ENCODE measurements at places on chromosomes 1 and 21.
A peak's percentile ranks its signal among the peaks of the same experiment; 100 is the strongest.

- DNase-seq = no peak
These were observed 12.6 kb downstream of the RHBDL2 start for GRCh38 chr1:38929054-38929453.

DNA sequence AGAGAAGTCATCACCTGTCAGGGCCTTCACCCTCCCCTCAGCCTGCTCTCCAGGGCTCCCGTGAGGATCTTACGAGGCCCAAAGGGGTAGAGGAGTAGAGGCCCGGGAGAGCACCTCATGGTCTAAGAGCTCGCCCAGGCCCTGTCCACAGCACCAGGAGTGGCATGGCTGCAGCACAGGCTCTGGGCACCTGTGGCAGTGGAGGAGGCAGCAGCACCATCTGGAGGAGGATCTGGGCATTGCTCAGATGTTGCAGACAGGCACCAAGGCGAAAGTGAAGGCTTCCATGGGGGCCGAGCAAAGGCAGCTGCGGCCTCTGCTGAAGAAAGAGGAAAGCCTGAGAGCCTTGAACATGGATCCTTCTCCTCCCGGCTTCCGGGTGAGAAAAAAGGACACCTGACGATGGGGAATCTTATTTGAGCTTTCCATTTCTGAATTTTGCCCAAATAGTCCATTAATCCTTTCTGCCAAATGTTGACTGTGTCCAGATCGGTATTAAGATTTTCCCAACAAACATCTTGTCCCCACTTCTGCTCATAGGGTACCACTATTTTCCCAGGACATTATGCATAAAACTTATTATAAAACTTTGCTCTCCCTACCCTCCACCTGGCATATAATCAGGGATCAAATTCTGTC lies 604.7 kb downstream of the PTPRC start:
- DNase-seq = peak; percentile 64

DNA sequence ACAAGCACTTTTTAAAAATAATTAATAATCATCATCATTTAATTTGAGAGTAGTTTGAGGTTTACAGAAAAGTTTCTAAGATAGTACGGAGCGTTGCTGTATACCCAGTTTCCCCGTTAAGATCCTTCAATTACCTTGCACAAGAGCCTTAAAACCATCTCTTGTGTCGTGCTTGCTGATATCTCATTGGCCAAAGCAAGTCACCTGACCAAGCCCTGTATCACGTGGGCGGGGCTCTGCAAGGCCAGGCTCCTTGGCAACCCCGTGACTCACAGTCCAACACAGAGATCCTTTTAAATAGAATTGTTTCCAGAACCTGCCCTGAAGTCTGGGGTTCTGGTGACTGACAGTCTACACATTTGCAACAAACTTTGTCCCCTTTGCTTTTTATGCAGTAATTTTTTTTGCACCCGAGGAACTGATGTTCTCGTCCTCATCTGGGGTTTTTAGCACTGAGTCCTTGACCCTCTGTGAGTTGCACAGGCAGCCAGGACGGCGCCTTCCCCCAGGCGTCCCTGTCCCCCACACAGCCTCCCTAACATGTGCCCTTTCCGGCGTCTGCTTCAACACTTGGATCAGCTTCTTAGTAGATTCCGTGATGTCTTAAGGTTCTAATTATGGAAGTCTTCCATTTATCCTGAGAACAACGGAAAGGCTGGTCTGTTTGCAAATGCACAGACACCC lies 183.3 kb upstream of the TMEM51 start:
- no peak for DNase-seq

DNA sequence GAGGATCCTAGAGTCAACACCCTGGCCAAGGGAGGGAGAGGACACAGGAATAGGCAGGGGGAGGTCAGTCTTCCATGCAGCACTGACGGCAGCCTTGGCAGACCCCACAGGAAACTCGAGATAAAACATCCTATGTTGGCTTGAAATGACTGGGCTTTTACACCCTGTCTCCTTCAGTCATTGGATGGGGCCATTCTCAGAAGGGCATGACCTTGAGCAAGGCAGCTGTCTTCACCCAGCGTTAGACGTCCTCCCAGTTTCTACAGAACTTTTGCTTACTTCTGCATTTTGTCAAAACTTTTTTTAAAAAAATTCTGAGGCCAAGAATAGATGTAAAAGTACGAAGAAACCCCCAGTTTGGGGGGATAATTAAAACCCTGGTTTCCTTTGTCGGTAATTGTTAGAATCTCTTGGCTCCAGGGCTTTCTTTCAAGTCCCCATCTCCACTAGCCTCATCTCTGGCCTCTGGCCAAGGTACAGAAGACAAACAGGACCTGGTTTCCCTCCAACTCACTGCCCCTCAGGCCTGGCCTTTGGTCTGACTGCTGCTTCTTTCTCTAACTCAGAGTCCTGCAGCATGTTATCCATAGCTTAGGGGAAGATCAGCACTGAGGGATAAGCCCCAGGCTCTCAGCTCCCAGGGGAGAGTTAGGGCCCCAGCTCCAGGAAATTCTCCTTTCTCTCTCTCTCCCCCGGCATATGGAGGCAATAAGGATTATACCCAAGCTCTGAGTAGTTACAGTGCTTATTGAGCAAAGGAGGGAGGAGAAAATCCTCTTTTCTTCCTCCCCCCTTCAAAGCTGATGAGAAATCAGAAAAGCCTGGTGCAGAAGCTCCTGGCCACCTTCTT lies 51.6 kb upstream of the KCND3 start:
- no peak for DNase-seq

DNA sequence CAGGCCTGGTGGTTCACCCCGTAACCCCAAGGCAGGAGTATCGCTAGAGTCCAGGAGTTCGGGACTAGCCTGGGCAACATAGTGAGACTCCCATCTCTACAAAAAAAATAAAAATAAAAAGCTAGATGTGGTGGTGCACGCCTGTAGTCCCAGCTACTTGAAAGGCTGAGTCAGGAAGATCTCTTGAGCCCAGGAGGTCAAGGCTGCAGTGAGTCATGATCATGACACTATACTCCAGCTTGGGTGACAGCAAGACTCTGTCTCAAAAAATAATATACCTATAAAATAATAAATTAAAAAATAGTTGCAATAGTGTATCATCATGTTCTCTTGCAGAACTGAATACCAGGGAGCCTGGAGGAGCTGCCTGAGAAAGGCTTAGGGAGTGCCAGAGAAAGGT lies 19.9 kb upstream of the TMEM39B start:
- DNase-seq = no peak

- no peak for DNase-seq
These were observed 221.3 kb downstream of the MRPL39 start for GRCh38 chr21:25385911-25386474.

- no peak for DNase-seq
These were observed 264.6 kb upstream of the PROX1 start for GRCh38 chr1:213723187-213723586.

DNA sequence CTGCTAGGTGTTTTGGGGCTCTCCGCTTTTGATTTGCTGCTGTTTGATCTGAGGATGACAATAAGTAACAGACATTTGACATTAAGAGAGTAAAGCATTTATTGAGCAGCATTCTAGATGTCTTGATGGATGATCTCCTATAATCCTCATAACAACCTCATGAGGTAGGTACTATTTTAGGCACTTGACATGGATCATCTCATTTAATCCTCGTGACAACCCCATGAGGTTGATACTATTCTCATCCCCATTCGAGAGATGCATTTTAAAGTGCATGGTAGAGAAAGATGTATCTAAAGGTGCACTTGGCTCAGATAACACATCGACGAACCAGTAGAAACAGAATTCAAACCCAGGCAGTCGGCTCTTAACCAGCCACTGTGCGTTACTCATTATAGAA lies 26.6 kb downstream of the TCEA3 start:
- no peak for DNase-seq

GRCh38 chr1:27388337-27389005 lies 4.0 kb upstream of the GPR3 start:
- DNase-seq = no peak

DNA sequence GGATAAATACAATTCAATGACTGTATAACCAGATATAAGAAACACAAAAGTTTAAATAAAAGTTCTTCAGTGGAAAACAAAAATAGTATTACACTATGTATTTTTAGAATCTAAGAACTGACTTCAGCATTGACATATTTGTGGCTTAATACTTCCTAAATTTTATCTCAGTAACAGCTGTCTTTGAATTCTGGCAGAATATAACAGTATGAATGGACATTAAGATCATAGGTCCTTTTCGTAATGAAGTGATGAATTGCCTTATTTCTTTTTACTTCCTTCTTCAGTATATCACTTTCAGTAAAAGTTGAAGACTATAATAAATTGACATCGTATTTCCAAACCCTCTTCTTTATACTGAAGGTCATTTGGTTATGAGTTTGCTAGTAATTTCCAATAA lies 1030.0 kb downstream of the MRPL39 start:
- DNase-seq = no peak

DNA sequence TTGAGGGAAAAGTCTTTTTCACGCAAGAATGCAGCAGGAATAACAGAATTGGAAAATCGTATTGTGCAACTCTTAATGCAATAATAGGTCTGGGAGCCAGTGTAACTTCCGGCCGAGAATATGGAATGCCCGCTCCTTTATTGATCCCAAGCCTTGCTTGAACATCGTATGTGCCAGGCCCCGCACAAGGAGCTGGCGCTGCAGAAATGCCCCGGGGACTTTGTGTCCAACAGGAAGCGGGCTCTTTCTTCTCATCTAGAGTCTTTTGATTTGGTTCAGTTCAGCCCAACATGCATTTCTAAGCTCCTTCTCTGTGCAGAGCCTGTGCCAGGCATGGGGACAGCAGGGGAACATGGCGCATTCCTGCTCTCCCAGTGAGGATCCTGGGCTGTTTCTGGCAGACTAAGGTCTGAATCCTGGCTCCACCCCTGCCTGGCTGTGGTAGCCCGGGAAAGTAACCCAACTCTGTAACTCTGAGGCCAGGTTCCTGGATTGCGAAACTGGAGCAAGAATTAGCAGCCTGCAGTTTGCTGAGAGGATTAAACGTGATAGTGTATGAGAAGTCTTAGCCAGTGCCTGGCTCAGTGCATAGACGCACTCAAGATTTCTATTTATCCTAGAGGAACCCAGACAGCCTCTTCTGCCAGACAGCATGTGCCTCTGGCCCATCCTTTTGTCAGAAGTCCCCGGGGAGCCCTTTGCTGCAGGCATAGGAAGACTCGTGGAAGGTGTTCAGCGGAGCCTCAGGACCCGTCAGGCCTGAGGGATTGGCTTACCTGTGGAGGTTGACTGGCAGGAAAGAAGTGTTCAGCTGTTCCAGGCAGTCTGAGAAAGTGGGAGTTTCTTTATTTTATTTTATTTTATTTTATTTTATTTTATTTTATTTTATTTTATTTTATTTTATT lies 987 bp upstream of the CDCP2 start:
- no peak for DNase-seq

Measured in hippocampal formation (tissue), 2 donors.